ENCODE measurements at places on chromosomes 7 and 10. TPM values are rescaled to one million over a fixed set of nuclear protein-coding genes. Genes with fewer than 3 reads are reported as not detected.

Gene STARD3NL
- polyA plus RNA-seq: 29.9 TPM

DNA sequence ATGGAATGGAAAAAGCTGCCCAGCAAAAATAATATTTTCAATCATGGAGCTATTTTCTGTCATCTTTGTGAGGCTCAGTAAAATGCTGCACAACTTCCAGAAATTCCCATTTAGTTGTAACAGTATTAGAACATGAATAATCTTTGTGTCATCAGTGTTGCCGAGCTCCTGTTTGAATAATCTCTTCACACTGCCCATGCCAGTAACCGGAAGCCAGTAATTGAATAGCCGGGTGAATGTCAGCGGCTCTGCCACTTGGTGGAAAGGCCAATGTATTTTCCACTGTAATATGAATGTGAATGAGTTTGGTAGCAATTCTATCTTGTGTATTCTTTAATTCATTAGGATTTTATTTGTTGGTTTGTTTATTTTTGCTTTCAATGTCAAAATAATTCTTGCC is 172.5 kb upstream of the INSYN2A start:
- no peak for DNase-seq

DNA sequence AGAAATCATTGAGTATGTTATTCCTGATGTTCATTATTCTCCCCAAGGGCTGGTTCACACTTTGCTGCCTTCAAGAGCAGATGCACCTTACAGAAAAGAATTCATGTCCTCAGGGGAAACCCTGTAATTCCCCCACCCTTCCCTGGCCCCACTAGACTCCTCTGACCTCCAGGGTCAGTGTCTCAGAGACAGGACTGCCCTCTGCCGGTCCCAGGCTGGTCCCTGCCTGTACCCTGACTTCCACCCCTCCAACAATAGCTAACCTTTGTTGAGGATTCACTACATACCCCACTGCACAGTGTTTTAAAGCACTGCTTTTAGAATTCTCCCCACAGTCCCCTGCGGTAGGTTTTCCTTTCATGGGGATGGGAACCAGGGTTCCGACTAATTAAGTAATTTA is 4.4 kb upstream of the SEPHS1 start:
- DNase-seq: no peak

DNA sequence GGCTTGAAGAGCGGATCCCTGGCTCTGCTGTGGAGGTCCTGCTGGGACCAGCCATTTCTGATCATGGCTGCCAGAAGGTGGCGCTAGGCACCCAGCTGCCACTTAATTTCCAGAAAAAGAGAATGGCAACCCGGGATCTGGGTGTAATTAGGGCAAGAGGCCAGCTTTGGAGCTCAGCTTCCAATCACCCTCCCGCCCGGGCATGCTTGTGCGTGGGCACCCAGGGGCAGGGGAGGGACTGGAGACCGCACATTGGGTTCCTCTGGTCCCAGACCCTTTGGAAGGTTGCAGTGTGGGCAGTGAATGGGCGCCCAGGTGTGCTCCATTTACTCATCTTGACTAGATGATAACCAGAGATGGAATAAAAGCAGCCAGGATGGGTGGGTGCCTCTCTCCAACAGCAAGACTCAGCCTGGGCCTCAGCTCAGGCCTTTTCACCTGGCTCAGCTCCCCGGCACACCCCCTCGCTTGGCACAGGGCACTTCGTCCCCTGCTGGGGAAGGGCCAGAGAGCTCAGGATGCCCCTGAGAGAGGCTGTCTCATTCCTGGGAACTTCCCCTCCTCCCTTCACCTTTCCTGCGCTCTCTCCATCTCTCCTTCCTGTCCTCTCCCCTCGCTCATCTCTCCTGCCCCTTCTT is 14.7 kb downstream of the FAM241B start:
- no peak for DNase-seq

- DNase-seq: no peak
These were observed 780 bp downstream of the ALDH18A1 start for GRCh38 chr10:95655571-95656290.

Gene LIPM
- not detected for polyA plus RNA-seq

Gene HTRA1
- 74.3 TPM for polyA plus RNA-seq

Data from forelimb muscle (tissue), 1 donor.